SK-N-SH (cell line): ENCODE measurements at places on chromosomes 12 and 14. TPM values are rescaled to one million over a fixed set of nuclear protein-coding genes. Genes with fewer than 3 reads are reported as not detected.
A peak's percentile ranks its signal among the peaks of the same experiment; 100 is the strongest.

KRT4 gene
- not detected in 2 replicates for polyA plus RNA-seq

APOF gene
- not detected in 2 replicates for polyA plus RNA-seq

NGB gene
- polyA plus RNA-seq, result not detected in 2 replicates

NAV3 gene
- 10.5 and 15.9 TPM in 2 replicates for polyA plus RNA-seq

MYH6 gene
- not detected in 2 replicates for polyA plus RNA-seq

CD163L1 gene
- 0.25 and 0.41 TPM in 2 replicates for polyA plus RNA-seq

DNA sequence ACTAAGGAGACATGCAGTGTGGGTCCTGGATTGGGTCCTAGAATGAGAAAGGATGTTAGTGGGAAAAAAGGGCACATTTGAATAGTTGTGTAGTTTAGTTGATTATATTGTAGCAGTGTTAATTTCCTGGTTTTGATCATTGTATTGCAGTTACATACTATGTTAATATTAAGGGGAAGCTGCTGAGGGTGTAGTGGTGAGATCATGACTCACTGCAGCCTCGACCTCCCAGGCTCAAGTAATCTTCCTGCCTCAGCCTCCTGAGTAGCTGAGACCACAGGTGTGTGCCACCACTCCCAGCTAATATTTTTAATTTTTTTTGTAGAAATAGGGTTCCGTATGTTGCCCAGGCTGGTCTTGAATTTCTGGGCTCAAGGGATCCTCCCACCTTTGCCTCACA lies 21.7 kb downstream of the BORCS5 start:
- no peak for DNase-seq

DNA sequence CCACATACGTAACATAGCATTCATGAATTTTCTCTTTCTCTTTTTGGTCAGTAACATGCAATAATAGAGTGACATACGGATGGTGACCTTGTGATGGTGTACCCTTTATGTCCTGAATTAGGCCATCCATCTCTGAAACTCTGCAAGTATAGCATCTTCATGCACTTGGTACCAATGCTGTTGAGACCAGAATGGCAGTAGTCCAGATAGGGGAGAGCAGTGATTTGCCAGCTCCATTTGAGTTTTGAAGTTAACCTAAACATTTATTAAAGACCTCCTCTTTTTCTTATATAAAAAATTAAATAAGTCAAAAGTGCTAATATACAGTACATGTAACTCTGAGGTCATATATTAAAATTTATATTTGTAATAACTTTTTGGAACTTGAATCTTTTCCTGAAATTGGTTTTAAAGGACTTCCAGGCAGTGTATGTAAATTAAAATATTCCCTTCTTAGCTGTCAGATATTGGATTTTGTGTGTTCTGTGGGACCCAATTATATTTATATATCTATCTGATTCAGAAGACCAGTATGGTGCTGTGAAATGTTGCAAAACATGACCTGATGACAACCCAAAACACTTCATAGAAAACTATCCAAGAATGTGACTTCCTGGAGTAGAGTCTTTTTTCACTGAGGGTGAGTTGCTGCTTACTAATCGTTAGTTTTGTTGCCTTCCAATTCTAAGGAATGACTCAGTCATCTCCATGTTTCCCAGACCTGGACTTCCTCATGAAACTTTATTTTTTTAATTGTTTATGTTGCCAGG lies 3.5 kb downstream of the ELK3 start:
- no peak for DNase-seq

- no peak for DNase-seq
Observed at GRCh38 chr14:100140452-100141078, 18.9 kb downstream of the DEGS2 start.

GRCh38 chr14:64478634-64479250 lies 13.4 kb downstream of the AKAP5 start:
- DNase-seq, result peak; percentile 39

DNA sequence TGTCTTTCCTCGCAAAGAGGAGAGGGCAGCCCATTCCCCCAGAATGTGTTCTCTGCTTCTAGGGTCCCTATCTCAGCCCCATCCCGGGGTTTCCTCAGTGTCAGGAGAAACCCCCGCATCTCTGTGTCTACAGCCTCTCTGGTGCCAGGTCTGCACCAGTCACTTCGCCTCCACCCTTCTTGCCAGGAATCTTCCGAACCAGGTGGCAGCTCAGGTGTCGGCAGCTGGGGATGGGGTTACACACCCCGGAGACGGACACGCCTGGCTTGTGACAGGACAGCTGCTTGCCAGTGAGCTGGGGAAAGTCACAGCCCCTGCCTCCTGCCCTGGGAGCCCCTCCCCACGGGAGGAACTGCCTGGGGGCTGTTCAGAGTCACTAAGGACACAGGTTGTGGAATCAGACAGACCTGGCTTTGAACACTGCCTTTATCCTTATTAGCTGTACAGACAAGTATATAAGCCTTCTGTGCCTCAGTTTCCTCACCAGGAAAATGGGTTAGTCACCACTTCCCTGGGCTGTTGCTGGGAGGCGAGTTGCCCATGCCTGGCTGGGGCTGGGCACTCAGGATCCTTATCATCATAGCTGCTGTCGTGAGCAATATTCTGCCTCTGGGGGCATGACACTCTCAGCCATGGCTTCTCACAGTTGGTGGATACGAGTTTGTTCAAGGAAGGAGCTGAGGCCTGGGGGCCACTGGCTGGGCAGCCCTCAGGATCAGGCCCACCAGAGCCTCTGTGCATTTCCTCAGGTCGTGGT lies 10.8 kb downstream of the HIP1R start:
- peak; percentile 64 for DNase-seq

DNA sequence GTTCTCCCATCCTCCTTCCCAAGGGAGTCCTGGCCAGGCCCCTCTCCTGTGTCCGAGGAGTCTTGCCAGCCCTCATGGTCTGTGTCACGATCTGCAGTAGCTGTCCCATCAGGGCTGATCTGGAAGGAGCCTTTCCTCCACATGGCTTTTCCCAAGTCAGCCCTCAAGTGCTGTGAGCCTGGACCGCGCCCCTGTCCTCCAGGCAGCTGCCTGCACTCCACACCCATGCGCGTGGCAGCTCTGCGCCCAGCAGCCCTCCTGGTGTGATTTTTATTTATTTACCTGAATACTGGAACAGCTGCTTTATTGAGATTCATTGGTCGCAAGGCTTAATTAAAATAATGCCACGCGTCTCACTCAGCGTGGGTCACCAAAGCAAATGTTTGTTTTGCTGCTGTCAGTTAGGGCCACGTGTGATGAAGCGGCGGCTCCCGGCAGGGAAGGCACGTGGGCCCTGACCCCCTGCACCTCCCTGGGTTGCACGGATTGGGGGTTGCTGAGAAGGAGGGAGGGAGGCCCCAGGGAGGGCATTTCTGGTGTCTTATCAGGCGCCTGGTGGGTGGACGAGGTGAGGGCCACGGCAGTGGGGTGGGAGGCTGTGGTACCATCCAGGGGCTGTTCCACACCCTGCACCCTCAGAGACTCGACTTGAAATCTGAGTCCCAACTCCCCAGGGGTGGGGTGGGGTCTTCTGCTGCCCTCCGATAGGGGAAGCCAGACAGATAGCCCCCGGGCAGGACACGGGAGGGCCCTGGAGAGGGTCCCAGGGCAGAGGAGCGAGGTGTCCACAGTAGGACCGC lies 206.3 kb upstream of the C14orf180 start:
- DNase-seq, result no peak

DNA sequence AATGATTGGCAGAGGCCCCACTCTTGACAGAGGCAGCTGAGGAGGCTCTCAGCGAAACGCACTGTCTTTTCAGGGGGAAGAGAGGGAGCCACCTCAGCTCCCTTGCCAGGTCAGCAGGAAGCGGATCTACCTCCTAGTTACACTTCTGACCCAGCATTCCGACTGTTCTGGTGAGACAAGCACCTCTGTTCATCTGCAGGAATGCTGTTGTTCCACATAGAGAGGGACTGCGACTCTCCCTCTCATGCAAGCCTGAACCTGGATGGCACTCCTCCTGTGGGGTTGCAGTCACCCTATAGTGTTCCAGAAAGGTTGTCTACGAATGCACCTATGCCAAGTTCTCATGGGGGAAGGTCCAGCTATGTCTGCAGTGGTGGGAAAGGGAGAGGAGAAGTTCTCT lies 37.1 kb upstream of the AEBP2 start:
- DNase-seq, result no peak

DNA sequence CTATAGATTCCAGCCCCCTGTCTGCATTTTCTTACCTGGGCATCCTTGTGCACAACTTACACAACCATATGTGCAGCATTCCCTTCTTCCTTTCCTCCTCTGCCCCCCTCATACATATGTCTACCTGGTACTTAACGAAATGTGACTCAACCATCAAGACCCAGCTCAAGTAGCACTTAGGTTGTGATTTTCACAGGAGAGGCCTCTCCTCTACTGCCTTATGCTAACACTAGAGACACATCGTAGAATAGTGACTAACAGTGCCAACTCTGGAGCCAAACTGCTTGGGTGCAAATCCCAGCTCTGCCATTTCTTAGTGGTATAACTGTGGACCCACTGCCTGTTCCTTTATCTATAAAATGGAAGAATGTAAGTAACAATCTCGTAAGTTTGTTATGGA lies 24.1 kb upstream of the PLEKHA5 start:
- no peak for DNase-seq

DNA sequence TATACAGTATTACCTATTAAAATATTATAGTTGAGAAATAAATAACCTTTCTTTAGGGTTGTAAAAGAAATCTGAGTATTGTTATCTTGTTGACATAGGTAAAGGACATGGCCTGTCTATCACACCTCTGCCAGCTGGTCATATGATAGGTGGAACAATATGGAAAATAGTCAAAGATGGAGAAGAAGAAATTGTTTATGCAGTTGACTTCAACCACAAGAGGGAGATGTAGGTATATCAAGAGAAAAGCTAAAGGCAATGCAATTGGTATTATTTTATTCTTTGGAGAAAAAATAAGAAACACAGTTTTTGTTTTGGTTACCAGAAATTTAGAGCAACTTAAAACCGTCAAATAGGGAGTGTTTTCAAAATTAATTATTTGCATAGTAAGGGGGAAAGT lies 13.5 kb downstream of the CPSF2 start:
- DNase-seq, result peak; percentile 22

- no peak for DNase-seq
Observed at GRCh38 chr12:93108985-93109384, 179.9 kb upstream of the EEA1 start.

DNA sequence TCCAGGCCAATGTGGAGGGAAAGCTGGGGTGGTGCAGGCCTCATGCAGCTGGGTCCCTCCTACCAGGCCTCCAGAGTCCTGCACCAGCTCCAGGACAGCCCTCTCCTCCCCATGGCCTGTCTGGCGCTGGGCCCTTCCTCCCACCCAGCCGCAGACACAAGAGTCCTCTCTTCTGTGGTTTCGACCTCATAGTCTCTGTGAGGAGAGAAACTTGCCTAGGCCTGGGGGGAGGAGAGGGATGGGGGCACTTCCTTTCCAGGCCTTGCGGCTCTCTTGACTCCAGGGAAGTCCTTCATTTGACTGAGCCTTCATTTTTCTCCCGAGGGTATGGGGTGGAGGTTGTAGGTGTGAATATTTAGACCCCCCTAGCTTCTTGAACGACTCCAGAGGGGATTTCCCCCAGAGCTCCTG lies 2.3 kb downstream of the MMP14 start:
- DNase-seq, result no peak

DNA sequence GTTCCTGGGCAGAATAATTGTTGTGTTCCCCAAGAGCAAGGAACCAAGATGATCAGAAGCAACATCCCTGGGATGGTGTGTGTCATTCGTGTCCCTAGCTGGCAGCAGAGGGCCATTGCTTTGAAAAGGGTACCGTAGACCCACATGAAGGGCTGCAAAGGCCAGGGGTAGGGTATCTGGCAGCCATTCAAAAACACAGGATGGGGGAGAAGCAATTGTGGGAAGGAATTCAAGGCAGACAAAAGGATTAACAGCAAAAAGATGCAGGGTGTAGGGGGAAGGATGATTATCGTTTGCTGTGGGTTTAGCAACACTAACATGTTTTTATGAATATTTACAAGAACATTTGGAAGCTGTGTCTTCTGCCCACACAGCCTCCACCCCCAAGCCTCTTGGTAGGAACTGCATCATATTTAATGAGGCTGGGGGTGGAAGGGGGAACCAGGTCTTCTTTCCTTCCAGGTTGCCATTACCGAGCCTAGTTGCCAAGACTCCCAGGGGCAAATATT lies 169.0 kb upstream of the G2E3 start:
- DNase-seq, result no peak

DNA sequence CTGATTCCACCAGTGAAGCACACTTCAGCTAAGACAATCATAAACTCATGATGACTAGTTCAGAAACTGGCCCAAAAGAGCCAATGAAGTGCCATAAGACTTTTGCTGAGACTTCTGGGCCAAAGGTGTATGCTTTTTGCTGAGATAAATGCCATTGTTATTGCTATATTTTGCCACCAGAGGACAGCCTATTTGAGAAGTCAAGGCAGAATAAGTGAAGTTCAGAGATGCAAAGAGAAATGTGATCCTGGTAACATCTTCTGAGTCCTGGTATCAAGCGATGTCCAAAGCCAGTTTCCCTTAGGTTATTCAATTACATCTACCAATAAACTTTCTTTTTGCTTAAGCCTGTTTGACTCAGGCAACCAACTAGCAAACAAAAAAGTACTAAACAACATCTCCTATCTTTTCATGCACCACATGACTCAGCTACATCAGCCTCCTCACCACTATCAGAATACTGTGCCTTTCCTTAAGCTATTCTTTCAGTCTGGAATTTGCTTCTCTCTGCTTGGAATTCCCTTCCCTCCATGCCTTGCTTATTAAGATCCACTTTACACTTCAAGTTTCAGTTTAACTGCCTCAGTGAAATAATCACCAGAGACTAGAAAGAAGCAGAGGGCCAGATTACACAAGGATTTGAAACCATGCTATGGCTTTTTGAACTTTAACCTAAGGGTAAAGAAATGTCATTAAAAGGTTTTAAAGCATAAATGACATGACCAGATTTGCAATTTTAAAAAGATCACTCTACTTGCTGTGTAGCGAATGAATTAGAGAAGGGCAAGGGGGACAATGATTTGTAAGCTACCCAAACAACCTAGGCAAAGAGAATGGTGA lies 14.0 kb downstream of the CRY1 start:
- DNase-seq, result no peak

- DNase-seq, result no peak
Observed at GRCh38 chr12:7994731-7995205, 37.7 kb upstream of the FOXJ2 start.

GRCh38 chr12:39647383-39647782 lies 27.8 kb upstream of the ABCD2 start:
- no peak for DNase-seq

DNA sequence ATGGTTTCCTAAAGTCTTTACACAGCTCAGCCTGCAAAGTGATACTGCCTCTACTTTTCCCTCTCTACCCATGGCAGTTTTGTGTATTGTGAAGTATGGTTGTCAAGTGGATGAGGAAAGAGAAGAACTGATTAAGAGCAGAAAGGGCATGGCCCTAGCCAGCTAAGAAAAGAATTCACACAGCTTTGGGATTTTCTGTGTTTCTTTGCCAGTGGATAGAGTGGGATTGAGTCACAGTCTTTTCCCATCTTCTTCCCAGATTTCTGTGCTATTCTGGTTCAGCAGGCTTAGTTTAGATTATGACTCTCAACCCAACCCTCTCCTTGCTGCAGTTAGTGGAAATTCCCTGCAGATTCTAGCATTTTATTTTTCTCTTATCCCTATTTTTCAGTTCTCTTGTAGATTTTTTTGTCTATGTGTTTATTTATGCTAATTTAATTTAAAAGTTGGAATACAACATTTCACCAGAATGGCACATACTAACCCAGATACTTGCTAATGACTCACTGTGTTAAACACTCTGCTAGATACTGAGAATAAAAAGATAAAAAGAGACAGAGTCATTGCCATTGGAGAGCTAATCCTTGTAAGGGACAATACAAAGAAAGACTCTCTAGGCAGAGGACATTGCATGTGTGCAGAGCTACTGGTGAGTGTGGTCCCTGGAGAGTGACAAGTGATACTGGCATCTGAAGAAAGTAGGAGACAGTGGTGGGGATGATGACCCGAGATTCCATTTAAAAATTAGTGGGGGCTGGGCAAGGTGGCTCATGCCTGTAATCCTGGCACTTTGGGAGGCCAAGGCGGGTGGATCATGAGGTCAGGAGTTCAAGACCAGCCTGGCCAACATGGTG lies 106.3 kb downstream of the ST8SIA1 start:
- no peak for DNase-seq
